DMS79 (cell line): ENCODE measurements at places on chromosomes 12 and 14.
A peak's percentile ranks its signal among the peaks of the same experiment; 100 is the strongest.

- DNase-seq: peak; percentile 68
Measured at GRCh38 chr14:68843471-68844209, 50.8 kb upstream of the ZFP36L1 start.

GRCh38 chr14:76314521-76315034 is 61.4 kb upstream of the ESRRB start:
- DNase-seq: no peak

- no peak for DNase-seq
Measured at GRCh38 chr12:96104566-96104965, 69.2 kb upstream of the LTA4H start.

- no peak for DNase-seq
Measured at GRCh38 chr12:76804435-76804976, 40.6 kb downstream of the ZDHHC17 start.

DNA sequence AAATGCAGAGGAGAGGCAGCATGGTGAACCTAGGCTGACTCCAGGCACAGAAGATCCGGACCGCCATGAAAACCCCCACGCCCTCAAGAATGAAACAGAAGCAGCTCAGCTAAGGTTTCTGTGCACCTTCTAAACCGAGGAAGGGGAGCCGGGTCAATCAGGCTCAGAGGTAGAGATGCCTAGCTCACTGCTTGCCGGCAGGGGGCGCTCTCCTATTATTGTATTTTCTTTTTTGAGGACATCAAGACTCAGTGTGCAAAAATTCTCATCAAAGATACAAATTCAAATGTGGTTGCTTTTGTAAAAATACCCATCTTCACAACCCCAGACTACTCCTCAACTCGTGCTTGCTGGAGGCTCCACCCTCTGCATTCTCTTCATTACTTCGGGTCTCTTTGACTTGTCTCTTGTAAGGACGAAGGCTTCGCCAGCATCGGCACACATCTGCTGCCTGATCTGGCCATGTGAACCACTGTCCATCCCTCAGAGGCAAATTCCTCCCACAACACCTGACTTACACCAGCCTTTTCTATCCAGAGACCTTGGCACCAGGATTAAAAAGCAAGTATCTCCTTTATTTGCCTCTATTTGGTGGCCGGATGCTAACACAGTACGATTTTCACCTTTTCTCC is 33.4 kb upstream of the RNASE3 start:
- peak; percentile 15 for DNase-seq

DNA sequence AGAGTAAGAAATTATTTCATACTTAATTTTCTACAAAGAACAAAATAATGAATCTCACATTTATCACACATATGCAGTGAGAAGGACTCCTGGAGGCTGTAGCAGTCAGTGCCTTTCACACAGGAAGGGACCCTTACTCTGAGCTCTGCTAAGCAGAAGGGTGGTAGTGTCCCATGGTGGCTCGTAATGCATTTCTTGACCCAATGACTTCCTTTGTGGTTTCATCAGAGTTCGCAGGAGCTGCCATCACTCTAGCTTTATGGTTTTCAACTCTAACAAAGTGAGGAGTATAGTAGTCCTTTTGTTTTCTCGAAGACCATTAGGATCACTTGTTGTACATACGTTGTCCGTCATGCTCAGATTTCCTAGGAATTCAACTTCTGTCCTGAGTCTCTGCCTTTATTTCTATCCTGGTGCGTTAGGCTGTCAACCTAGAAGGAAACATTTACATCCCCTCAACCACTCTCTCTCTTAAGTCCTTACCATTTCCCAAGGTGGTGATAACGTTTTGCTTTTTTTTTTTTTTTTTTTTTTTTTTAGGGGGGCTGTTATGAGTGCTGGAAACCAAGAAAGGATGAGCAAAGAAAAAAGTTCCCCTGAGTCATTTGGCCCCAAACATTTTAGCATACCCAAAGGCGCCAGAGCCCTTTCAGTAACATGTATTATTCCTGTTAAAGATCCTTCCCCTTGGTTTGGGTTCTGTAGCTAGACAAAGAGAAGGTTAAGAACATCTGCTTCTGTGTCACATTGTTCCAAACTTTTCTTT is 37.2 kb downstream of the GABARAPL1 start:
- no peak for DNase-seq

DNA sequence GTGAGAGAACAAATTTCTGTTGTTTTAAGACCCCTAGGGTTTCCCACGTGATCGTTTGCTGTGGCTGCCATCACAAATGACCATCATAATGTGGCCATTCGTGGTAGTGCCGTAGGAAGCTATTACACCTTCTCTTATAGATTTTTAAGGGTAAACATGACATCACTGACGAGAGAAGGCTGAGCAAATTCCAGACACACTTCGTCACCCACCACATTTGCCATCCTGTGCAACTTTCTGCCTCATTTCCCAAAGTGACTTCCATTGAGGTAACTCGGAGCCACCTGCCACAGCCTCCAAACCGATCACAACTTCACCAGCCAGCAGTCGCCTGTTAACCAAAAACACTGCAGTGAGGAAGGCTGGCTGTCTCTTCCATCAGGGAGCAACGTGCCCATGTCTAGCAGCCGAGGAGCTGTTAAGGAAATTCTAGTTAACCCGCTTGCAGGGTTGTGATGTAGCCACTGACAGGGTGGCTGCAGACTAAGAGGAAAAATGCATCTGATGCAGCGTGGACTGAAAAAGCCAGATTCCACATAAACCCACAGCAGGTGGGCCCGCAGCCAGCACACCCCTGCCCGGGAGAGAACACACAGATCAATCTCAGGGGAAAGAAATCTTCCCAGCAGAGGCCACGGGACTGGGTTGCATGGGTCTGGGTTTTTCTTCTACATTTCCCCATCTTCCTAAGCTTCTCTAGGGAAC is 44.6 kb downstream of the CCDC85C start:
- DNase-seq: no peak

DNA sequence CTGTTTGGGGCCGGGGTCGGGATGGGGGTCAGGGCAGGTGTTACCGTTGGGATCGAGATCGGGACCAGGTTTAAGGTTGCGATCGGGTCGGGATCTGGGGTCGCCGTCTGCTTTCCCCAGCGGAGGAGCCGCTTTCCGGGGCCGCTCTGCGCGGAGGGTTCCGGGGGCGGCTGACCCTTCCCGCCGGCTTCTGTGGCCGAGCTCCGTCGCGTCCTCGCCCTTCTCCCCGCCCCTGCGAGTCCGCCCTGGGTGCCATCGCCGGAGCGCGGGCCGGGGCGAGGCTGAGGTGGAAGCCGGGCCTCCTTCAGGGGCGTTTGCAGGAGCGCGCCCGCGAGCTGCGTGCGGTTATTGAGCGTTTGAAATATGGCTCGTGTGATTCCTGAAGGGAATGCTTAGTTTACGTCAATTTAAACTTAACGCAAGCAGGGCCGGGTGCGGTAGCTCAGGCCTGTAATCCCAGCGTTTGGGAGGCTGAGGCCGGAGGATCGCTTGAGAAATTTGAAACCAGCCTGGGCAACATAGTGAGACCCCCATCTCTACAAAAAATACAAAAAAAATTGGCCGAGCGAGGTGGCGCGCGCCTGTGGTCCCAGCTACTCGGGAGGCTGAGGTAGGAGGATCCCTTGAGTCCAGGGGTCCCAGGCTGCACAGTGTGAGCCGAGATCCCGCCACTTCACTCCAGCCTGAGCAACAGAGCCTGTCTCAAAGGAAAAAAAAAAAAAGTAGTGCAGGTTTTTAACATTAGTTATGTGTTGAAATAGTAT is 620 bp downstream of the PGAM5 start:
- DNase-seq: no peak

- DNase-seq: no peak
Measured at GRCh38 chr14:104019029-104019428, 66.5 kb upstream of the ASPG start.

DNA sequence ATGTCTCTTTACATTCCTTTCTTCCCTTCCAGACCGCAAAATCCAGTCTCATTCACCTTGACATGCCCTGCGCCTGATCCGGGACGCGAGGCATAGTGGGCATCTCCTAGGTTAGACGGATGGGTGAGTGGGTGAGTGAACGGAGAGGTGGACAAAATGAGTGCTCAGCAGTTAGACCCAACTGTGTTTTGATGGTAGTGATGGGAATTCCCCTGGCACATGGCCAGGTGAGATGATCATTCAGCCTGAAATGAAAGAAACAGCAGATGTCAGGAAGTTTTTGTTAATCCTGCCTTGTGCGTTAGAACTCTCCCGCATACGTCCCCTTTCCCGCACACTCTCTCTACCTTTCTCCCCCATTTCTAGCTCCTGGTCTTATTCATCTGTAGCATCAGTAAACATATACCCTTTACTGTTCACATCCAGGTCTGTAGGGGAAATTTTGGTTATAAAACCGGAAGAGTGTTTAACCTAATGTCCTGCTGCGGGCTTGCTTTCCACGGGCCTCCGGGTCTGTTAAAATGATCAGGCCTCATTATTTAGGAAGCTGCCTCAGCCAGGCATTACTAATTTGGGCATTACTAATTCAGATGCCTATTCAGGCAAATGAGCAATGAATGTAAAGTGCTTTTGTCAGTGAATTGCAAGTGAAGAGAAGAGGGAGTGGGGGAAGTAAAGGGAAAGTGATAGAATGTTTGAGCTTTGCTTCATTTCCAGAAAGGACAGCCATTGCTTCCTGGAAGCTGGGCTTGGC is 172.8 kb downstream of the ETV6 start:
- DNase-seq: no peak

DNA sequence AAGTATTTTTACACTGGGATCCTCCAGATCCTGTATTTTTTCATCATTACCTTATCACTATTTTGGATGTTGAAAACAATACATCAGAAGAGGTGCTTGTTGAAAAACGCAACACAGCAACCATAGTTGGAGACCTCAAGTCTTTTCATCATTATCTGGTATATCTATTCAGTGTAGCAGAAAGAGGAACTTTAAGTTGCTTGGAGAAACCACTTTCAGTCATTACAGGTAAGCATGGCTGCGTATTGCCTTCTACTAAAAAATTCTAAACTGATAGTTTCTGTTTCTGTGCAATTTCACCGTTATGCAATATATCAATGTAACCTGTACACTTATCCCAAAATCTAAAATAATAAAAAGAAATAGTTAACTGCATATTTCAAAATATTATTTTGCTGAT is 32.2 kb upstream of the PTPRQ start:
- DNase-seq: no peak

DNA sequence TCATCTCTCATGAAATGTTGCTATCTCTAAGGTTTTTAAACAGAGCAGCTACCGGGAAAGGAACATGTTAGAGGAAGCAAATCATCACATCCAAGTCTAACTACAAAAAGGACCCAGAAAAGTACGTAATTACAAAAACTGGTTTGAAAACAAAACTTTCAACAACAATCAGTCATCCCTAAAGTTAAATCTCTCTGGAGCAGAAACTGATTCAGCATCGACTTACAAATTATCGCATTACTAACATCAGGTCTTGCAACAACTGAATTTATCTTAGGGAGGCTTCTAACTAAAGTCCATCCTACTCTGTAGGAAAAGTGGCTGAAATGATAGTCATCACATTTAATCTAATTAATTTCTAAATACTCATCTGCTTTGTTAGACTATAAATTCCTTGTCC is 137.0 kb downstream of the MED13L start:
- no peak for DNase-seq

DNA sequence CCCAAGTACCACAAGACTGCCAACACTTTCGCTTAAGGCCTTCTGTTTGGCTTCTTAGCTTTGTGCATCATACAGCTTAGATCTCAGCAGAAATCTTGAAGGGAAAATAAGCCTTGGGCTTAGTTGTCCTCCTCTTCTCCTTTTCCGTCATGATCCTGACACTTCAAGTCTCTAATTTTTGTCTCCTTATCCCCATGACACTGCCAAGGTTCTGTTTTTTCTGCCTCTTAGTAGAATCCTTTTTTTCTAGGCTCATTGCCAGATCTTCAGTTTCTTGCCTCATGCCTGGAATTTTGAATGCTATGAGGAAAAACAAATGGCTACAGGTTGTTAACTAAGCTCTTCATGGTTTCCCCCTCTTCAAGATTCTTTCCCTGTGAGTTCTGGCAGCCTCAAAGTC is 450.4 kb downstream of the LRFN5 start:
- DNase-seq: peak; percentile 65

GRCh38 chr12:29437575-29437974 is 56.6 kb upstream of the ERGIC2 start:
- no peak for DNase-seq

DNA sequence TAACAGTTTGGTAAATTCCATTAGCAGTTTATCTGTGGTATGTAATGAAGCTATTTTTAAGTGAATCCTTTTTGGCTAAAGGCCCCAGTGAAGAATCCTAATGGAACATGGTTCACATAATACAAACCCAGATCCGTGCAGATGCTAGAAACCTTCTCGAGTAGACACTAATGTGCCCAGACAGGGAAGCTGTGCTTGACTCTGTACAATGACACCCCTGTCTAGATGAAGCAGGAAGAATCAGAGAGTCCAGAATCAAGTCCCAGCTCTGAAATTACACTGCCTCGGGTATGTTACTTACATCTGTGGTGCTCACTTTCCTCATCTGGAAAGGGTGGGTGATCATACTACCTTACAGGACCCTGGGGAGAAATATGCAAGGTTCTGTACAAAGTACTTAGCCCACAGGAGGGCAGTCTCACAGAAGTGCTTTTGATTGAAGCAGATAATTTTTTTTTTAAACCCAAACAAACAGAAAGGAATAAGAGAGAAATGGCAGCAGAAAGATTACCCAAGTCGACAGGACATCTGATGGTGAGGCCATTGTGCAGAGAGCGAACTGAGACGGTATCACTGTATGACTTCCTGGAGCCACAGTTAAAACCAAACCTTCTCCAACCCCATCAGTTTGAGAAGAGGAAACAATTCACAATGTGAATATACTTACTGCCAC is 8.5 kb downstream of the CRACR2A start:
- DNase-seq: no peak

GRCh38 chr12:89507015-89507824 is 17.4 kb downstream of the GALNT4 start:
- DNase-seq: no peak

- DNase-seq: peak; percentile 7
Measured at GRCh38 chr12:27123642-27124041, 41.3 kb upstream of the C12orf71 start.
